ENCODE measurements at places on chromosomes 7 and 10.

DNA sequence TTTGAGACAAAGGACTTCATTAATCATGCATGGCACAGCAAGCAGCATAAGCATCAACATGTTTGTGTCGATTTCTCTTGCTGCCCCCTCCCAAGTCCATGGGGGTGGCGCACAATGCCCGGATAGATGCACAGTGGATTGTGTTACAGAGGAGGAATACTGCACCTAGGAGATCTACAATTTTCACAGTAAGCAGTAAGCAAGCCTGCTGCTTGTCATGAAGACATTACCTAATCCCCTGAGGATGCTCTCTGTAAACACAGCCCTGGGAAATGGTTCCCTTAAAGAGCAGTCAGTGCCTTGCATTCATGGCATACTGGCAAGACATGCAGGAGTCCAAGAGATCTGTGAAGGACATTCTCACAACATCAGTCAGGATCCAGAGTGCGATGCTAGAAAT lies 137.7 kb downstream of the ETV1 start:
- DNase-seq: no peak

DNA sequence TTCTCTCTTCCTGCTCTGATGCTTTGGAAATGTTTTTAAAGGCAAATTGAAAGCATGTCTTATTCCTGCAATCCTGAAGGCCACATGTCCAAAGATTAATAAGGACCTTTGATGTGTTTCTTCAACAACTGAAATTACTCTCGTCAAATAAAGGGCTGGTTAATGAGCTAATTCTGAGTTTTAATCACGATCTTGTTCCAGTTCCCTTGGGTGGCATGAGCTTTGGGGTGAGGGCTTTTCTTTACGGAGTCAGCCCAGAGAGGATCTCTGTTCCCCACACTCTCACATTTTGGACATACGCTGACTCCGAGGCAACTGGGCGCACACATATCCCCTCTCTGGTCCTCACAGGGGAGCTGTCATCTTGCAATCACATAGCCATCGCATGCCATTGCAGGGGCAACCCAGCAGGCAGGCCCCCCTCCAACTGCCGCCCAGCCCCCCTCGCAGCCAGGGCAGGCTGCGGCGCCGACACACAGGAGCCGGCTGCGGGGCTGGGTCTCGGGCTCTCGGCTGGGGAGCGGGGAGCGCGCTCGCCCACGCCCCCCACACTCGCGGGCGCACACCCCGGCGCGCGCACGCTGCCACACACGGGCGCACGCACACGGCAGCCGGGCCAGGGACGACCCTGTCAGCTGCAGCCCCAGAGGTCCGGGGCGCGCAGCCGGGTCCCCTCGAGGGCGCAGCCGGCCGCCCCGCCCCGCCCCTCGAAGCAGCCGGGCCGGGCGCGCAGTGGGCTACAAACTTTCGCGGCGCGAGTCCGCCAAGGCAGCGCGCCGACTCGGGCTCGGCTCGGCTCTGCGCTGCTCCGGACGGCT lies at the start of gene GDF10:
GDF10 (plus strand) TSS at position 587 of the 818 bp plus-strand sequence. CDS start 455 bp downstream, outside the sequence.
- no peak for DNase-seq

DNA sequence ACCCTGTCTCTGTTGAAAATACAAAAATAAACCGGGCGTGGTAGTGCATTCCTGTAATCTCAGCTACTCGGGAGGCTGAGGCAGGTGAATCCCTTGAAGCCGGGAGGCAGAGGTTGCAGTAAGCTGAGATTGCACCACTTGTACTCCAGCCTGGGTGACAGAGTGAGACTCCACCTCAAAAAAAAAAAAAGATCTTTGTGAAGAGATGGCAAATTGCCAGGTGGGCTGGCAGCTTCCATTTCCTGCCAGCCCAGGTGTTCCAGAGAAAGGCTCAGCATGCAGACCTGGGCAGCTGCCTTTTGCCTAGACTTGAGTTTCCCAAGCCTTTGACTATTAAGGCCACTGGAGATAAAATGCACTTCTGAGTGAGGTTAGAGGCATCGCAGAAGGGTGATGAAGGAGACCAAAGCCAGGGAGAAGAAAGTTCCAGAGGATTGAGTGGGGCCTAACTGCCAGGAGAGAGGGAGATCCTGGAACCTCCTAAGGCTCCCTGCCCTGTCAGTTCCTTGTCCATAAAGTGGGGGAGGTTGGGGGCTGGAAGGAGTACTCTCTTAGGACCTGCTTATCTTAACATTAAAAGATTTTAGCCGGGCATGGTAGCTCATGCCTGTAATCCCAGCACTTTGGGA lies 10.0 kb upstream of the DDIT4 start:
- DNase-seq: no peak

GRCh38 chr10:31816318-31816717 lies 112.3 kb downstream of the ARHGAP12 start:
- no peak for DNase-seq

- no peak for DNase-seq
Measured at GRCh38 chr10:74021248-74022055, 23.5 kb downstream of the VCL start.

- no peak for DNase-seq
Measured at GRCh38 chr7:2559283-2559950, 638 bp downstream of the IQCE start.

DNA sequence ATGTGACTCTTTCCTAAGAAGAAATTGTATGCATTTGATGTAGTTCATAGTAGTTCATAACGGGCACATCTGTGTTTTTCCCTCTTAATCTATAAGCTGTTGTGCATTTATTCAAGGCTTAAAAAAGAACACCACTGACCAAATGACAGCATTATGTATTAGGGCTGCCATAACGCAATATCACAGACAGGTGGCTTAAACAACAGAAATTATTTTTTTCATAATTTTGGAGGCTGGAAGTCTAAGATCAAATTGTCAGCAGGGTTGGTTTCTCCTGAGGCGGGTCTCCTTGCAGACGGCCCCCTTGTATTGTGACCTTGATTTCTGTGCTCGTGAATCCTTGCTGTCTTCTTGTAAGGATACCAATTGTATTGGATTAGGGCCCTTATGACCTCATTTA lies 627 bp upstream of the SSMEM1 start:
- DNase-seq: no peak

- DNase-seq: no peak
Measured at GRCh38 chr7:78151229-78151628, 352.7 kb downstream of the PHTF2 start.

DNA sequence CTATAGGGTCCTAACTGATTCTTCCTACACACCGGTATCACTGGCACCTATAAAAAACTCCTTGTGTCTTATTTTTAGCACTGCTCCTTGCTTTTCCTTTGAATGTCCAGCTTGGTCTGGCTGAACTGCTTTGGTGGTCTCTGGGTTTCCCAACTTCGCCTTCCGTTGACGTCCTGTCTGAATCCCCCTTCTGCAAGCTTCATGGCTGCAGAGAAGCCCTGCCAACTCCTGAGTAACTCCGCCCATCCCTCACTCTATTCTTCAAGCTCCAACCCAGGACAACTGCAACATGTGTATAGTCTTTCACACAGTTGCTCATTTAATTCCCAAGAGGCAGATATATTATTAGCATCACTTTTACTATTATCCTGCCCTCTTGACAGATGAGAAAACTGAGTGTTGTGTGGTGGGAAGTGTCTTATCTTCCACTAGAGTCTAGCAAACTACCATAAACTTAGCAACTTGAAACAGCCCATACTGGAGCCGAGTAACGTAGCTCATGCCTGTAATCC lies 40.9 kb downstream of the MTURN start:
- DNase-seq: no peak

DNA sequence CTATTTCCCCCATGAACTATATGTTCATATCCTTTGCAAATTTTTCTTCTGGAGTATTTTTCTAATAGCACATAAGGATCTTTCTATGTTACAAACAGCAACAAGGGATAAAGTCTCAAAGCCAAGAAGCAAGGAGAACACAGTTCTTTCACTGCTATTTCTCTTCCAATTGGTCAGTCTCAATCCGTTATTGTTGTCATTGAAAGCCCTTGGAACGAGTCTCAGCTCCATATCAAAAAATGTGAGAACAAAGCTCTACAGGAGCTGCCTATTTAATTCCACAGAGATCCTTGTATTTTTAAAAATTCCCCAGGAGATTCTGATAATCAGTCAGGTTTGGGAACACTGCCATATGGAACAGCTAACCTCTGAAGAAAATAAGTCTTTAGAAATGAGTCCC lies 15.7 kb downstream of the SLC35B4 start:
- DNase-seq: no peak

- no peak for DNase-seq
Measured at GRCh38 chr10:29615195-29615594, 19.6 kb downstream of the SVIL start.

GRCh38 chr10:79013406-79013987 lies 55.3 kb upstream of the ZMIZ1 start:
- no peak for DNase-seq

GRCh38 chr7:116169060-116169459 lies 41.3 kb upstream of the TES start:
- no peak for DNase-seq

DNA sequence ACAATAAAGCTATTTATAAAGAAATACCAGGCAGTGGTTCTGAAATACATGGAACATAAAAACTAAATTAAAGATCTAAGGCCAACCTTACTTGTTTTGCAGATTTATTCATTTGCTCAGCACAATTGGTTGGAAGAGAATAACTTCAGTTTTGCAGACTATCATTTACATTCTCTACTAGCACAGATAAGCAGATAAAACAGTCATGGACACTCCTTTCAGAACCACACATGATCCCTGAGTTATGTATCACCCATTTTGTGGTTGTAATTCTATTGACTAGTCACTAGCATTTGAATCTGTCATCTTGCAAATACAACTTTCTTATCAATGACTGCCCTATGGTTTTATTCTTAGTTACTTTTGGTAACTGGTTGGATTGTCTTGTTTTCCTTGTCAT lies 45.1 kb downstream of the PRKAR2B start:
- DNase-seq: no peak

DNA sequence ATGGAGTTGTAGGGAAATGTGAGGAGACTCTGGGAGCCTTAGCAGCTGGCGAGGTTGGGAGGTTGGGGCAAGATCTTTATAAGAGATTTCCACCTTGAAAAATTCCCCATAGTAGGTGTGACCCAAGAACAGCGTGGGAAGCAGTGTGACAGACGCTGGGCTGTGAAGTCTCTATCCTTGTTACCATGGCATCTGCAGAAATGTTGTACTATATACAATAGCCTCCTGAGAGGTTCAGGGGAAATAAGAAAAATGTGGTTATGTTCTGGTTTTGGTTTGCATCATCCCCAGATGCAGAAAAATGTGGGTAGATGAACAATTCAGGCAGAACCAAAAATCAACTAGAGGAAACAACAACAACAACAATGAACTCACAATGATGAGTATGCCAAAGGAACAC lies 498.6 kb downstream of the SH2D4B start:
- no peak for DNase-seq

DNA sequence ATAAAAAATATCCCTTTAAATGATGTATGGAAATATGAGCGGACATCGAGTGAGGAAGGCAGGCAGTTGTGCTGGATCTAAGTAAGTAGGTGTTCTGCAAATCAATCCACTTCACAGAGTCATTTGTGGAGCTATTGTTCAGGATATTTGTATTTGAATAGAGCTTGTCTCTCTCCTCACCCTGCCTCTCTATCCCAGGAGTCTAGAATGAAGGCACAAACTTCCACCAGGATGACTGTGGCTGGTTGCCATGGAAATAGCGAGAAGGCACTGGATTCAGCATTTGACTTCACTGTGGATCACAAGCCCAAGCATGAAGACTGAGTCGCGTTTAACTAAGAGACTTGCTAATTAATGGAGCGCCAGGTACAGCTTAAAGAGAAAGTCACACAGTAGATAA lies 53.2 kb downstream of the NPY start:
- no peak for DNase-seq

- no peak for DNase-seq
Measured at GRCh38 chr7:17472939-17473338, 174.5 kb downstream of the AHR start.

- no peak for DNase-seq
Measured at GRCh38 chr7:1964913-1965578, 267.7 kb downstream of the MAD1L1 start.

DNA sequence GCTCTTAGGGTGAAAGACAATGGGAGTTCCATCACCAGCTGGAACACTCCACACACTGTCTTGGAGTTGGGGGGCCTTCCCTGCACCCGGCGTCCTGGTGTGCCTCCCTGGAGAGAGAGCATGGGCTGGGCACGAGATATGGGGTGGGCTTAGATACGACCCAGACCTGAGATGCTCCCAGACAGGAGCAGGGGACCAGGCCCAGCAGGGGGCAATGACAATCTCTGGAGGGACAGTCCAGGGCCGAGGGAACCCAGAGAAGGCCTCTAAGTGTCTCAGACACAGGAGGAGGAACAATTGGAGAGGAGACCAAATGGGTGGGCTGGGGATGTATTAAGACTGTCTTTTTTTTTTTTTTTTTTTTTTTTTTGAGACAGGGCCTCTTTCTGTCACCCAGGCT lies 40.0 kb downstream of the MYL10 start:
- DNase-seq: no peak

DNA sequence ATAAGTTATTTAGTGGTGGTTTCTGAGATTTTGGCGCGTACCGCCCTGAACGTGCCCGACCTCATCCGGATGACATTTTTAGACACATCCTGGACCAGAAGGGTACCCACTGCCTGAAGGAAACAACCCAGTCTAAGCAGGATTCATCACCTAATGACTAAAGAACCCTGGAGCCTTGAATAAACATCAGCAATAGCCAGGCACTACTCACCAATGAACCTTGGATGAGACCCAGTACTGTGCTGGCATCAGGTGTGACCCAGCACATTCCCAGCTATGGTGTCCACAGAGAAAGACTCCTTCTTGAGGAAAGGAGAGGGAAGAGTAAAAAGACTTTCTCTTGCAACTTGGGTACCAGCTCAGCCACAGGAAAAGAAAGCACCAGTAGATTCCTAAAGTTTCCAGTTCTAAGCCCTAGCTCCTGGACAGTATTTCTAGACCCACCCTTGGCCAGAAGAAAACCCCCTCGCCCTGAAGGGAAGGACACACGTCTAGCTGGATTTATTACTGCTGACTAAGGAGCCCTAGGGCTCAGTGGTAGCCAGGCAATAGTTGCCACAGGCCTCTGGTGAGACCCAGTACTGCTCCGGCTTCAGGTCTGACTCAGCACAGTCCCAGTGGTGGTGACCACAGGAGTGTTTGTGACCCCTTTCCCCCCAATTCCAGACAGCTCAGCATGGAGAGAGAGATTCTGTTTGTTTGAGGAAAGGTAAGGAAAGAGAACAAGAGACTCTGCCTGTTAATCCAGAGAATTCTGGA lies 32.5 kb downstream of the ZNF277 start:
- DNase-seq: no peak

DNA sequence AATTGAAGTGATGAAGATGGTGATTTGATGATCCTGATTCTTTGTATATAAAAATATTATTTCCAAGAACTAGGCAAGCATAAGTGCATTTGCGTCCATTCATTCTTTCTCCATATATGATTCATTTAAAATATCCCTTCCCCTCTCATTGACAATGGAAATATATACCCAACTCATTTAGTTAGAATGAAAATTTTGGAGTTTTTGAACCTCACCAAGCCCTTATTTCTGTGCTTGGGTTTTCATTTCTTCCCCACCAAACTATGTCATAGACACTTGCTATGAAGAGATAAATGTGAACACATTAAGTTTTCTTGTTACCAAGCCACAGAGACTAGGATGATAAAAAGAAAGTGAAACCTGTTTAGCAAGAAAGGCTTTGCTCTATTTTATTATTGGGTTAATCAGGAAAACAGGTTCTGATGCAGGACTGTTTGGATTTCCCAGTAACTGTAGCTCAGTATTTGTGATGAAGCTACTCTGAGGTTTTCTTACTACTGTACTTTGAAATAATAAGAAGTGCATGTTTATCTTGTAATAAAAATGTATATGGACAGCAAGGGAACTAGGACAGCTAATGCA lies 68.3 kb downstream of the ITGB1 start:
- DNase-seq: no peak
